ENCODE measurements at places on chromosomes 2 and 18.
A peak's percentile ranks its signal among the peaks of the same experiment; 100 is the strongest.

DNA sequence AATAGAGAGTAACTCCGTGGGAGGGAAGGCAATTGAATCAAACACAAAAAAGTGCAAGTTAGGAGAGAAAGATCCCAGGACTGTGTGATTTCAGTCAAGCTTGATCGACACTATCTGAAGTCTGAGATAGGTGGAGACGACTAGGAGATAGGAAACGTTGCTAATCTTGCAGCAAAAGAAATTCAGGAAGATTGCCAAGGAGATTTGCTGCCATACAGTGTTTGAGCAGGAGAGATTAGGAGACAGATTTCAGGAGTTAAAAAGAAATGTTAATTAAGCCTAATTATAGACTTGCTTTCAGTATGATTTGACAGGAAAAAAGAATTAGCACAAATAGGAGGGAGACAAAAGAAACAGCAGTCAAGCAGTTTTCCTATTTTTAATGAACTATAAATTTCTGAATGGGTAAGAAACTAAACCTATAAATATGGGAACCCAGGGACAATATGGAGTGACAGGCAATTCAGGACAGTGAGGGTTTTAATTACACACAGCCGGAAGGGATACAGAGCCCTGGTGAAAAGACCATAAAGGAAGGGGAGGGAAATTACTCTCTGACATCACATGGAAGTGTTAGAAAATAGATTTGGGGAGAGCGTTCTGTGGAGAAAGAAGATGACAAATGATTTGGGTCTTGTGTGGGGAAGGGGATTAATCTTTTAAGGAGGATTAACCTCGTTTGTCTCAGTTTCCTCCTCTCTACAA is 72.6 kb downstream of the SUCLG1 start:
- DNase-seq, result no peak

- no peak for DNase-seq
Measured at GRCh38 chr18:55503167-55503820, 84.7 kb downstream of the TCF4 start.

GRCh38 chr2:71926089-71926447 is 221.6 kb downstream of the CYP26B1 start:
- DNase-seq, result no peak

DNA sequence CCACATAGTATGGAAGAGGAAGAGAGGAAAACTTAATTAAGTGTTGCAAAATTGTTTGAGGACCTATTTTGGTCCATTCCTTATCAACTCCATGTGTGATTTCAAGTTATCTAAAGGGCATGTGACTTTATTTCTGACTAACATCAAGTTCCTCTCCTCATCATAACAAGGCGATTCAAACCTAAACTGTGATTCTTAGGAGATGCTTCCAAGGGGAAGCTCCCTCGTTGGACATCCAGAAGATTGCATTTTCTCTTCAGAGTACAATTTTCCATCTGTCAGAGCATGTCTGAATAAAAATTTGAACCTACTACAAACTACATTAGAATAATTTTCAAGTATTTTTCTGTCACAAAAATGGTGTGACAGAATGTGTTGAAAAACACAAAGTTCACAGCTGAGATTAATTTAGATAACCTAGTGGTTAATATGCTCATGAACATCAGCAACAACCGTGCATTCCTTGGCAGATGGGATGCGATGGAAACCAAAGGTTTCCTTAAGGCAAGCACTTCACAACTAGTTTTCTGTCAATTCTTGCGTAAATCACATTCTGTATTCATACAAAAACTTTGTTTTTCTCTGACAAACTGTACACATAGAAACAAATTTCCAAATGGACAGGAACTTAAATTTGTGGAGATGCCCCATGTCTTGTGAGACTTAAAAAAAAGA is 4.2 kb downstream of the SFT2D3 start:
- DNase-seq, result no peak

- no peak for DNase-seq
Measured at GRCh38 chr2:216474925-216475670, 23.5 kb upstream of the RPL37A start.

- DNase-seq, result no peak
Measured at GRCh38 chr2:48120759-48121242, 214.5 kb upstream of the FBXO11 start.

DNA sequence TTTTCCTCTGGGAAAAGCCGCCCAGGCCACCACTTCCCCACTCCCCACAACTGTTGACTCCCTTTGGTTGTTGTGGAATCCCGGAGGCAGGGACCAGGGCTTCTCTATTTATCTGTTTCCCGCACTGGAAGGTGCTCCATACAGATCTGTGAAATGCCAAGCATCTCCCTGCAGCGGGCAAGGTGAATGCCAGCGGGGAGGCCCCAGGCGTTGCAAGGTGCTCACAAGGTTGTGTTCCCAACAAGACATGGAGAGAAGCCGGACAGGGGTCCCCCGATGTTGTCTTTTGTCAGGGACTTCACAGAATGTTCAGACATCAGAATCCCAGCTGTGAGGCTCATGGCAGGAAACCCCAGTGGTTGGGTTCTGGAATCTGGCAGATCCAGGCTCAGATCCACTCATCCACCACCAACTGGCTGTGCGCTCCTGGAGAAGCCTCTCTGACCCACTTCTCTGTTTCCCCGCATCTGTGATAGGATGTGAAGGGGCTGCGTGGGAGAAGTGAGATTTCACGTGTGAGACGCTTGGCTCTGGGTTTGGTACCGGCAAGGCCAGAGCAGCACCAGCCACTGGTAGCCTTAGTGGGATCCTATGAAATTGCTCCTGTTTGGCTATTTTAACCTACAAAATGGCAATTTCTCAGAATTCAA is 8.6 kb upstream of the NEU2 start:
- DNase-seq, result no peak

DNA sequence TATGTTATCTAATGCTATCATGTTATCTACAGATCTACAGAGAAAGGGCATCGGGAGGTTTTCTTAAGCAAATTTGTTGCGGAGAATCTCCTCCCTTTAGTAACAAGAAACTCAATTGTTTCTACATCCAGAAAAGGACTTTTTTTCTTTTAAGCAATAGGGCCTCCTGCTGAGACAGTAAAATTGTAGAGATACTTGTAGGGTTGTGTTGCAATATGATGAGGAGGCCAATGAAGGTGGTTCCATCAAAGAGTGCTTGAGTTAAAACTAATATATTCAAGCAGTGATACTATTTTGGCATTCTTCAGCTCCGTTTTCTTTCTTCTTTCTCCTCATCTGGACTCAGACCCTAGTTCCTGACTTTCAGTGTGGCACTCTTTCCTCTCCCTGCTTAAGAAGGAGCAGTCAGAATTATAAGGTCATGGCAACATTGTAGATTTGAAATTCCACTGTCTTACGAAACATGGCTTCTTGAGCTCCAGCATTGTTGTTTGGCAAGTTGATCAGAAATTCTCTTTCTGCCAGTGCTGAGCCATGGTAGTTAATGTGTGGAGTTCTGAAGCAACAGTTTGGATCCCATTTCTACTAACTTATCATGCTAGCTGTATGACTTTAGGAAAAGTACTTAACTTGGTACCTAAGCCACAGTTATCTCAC is 202.0 kb upstream of the SLC14A2 start:
- DNase-seq, result peak; percentile 24

DNA sequence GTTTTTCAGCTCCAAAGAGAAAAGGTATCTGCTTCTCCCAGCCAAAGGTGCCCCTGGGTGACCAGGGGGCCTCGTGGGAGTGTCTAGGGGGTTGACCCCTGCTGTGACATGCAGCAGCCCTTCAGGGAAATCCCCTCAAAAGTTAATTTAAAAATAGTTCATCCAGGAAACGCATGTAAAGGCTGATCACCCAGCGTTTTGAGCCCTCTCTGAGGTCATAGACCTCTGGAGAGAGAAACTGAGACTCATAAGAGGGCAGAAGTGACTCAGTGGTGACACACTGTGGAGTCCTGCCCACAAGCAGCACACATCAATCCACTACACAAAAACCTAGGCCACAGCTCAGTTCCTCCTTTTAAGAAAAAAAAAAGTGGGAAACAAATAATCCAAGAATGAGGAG is 11.9 kb downstream of the GAL3ST2 start:
- no peak for DNase-seq

DNA sequence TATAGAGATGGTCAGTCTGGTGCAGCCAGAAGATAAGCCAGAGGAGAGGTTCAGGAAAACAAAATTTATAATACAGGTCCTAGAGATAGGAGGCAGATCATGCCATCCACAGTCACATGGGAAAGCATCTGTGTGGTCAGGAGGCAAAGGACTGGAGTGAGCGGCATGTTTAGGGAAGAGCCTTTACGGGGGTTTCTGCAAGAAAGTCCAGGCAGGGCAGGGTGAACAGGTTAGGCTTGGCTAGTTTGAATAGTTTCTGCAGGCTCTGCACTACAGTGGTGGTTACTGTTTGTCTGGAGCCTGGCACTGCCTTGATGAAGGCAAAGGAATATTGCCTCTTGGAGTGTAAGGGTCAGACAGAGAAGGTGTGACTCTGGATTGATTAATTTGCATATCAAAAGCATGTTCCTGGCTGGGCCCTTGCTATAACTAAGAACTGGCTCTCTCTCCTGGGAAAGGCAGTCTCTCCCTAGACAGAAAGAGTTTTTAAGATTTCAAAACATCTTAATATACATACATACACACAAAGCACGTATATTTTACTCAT is 1034.7 kb upstream of the CHAC2 start:
- no peak for DNase-seq

GRCh38 chr2:14475994-14476393 is 156.5 kb upstream of the LRATD1 start:
- DNase-seq, result no peak

DNA sequence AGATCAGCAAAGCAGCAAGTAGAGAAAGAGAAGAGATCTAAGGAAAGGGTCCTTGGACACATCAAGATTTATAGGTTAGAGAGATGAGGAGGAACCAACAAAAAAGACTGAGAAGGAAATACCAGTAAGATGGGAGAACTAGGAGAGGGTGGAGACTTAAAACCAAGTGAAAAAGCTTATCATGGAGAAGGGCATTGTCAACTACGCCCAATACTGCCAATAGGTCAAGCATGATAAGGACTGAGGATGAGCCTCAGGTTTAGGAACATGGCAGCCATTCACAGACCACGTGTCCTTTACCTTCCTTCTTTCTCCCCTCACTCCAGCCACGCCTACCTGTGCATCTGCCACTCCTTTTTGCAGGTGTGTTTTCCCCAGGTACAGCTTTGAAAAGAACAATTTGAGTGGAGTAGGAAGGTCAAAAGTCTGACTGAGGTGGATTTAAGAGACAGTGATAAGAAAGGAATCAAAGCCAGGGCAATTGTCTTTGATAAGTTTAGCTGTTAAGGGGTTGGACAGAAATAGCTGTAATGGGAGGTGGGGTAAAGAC is 238.7 kb downstream of the STK39 start:
- no peak for DNase-seq

DNA sequence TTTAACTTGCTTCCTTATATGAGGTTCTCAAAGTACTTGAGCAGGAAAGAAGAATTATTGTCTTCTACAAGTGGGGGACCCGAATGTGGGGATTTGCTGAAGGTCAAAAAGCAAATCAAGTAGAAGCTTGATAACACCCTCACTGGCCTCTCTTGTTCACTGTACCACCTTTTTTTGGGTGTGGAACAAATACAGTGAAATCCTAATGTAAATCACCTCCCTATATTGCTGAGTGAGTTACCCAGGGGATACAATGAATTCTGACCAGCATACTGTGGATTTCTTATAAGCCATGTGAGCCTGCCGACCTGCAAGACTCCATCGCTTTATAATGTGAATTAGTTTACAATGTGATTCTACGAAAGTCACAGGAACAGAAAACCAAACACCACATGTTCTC is 66.5 kb downstream of the DOCK10 start:
- no peak for DNase-seq

DNA sequence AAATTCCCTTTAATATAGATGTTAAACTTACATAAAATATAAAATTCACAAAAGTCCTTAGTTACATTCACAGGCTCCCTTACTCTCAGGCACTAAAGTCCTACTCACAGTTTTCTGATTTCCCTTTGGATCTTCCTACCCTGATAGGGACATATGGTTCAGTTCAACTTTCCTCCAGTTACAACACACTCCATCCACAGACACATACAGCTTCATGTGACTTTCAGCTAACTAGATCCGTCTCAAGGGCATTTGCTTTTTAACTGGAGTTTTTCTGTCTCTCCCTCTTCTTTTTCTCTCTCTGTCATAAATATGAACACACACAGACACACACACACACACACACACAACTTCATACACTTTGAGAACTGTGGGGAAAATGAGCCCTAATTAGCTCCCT is 419.2 kb downstream of the LRP1B start:
- no peak for DNase-seq

GRCh38 chr2:160068906-160069305 is 6.5 kb upstream of the PLA2R1 start:
- peak; percentile 16 for DNase-seq

- no peak for DNase-seq
Measured at GRCh38 chr2:102140377-102140776, 2.2 kb upstream of the IL1R1 start.
